ENCODE measurements at places on chromosomes 16 and 17. TPM values are rescaled to one million over a fixed set of nuclear protein-coding genes. Genes with fewer than 3 reads are reported as not detected.

DNA sequence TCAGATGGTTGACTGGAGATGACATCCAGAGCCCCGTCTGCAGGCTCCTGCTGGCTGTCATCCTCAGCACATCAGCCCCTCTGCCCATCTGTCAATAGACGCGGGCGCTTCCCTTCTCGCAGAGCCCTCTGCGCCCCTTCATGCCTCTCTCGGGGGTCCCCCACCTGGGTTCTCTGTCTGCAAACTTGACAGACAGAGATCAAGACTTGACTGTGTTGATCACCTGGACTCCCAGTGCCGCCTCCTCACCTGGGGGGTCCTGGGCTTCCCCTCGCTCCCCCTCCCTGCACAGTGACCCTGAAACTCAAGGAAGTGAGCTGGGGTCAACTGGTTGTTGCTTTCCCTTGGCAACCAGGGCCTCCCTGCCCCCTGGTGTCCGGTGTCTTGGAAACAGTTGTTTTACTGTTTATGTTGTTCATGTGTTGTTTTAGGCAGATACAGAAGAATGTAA is 31.9 kb downstream of the RNF213 start:
- no peak for DNase-seq

- no peak for DNase-seq
Observed at GRCh38 chr17:47738178-47738577, 5.1 kb downstream of the TBX21 start.

GRCh38 chr16:85660843-85661739 is 27.7 kb downstream of the GINS2 start:
- DNase-seq = no peak

The ACSM2A gene
- total RNA-seq = not detected

- no peak for DNase-seq
Observed at GRCh38 chr16:89653656-89654295, 3.7 kb downstream of the CHMP1A start.

DNA sequence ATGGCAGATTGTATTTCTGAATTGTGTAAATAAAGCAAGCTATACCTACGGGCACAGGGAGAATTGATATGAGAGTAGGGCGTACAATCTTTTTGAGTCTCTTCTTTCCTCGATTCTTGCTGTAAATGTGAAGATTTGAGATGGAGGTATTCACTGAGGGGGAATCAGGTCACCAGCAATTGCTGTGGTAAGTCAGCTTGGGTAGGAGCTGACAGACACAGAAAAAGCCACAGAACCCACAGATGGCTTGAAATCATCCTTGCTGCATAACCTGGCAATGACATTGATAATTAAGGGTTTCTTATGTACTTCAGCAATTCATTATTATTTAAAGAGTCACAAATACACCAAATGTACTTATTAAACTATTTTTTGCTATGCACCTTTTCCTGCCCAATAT is 164.2 kb downstream of the CNTNAP4 start:
- DNase-seq = no peak

DNA sequence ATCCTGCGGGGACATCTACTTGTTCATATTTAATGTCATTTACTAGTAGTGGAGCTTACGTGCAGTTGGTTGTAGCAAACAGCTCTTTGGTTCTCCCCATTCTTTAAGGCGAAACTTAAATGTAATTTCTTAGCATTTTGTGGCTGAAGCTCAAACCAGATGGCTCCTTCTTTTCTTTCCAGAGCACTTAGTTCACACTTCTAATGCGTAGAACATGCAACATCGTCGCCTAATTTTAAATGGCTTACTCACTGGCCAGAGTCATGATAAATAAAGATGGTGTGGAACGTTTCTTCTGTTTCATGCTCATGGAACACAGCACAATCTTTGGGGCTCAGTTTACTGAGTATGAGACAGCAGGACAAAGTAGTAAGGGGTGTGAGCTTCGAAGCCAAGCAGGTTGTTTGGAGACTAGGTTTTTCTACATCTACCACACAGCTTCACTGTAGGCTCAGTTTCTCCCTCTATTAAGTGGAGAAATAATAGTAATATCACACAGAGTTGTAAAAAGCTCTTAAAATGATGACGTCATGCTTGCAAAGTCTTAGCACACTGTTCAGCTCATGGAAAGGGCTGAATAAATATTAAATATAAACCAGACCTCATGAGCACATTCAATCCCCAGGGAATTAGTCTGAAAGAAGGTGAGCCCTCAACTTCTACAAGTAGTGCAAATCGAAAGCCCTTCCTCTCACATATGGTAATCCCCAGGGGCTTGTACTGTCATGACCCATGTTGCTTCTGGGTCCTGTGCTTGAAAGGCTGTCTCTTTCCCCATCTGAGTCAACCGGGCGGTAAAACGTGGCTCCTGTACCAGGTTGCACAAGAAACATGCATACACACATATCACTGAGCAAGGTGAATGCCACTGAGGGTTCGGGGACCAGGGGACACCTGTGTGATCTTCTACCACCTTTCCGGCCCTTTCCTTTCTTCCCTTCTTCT is 384.3 kb downstream of the CDH13 start:
- DNase-seq = no peak

The CIBAR2 gene
- total RNA-seq = not detected

- DNase-seq = peak; percentile 77
Observed at GRCh38 chr16:50210266-50211038, 55.9 kb upstream of the ADCY7 start.

DNA sequence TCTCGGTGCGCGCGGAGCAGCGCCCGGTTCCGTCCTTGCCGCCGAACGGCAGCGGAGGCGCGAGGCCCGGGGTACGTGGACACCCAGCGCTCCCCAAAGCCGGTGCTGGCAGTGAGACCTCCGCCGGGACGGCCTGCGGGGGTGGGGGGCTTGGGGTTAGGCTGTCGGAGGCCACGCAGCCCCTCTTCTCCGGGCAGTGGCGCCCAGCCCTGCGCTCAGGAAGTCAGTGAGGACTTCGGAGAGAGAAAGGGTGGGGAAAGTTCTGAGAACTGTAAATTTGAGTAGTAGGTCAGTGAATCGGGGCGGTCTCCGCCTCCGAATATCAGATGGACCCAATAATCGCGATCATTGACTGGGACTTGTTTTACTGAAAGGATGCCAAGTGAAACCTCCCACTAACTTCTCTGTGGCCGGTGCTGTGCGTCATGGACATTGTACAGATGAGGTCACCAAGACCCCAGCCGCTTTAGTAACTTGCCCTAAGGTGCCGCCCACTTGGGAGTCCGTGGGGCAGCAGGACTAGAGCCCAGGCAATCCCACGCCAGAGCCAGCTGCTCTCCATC is 468 bp downstream of the IL4R start:
- no peak for DNase-seq

DNA sequence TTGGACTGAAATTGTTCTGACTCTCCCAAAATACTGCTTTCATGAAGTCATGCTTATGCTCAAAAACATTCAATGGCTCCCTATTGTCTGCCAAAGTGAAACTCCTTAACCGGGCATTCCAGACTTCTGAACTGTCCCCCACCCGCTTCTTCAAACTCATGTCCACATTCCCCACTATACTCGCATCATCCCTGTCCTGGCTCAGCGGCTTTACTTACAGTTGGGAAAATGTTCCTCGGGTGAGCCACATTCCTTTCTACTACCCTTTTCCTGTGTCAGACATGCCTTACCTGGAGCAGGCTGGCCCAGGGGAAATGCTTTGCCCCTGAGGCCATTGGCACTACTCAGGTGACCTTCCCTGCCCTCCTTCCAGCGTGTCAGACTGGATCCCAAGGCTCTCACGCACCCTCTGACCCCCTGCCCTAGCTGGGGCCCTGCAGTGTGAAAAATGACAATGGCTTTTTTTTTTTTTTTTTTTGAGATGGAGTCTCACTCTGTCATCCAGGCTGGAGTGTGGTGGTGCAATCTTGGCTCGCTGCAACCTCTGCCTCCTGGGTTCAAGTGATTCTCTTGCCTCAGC is 5.3 kb downstream of the CYGB start:
- no peak for DNase-seq

All from H9 (cell line).